Activated T-cell treated with anti-CD3 and anti-CD28 coated beads for 24 hours (primary cell): ENCODE measurements at places on chromosomes 6 and 20.

DNA sequence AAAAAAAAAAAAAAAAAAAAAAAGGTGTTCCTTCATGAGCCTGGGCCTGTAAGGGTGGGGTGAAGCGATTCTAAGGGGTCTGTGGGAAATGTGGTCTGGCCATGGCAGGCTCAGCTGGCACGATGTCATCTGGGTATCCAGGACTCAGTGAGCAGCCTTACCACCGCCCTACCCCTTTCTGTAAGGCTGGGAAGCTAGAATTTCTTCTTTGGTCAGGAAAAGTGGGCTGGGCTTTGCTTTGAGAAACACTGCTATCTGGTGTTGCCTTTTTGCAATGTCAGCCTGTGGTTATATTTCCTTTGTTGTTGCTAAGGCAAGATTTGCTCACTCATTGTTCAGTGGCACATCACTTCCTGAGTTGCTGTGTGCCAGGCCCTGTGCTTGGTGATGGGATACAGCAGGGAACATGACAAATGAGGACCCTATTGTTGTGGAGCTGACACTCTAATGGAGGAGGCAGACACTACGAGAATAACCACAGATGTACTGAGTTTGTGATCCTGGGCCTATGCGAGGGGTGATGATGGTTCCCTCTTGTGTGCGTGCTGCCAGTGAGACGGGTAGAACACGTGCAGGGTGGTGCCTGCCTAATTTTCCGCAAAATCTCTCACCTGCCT is 45.9 kb upstream of the ZNFX1 start:
- DNase-seq, result no peak

DNA sequence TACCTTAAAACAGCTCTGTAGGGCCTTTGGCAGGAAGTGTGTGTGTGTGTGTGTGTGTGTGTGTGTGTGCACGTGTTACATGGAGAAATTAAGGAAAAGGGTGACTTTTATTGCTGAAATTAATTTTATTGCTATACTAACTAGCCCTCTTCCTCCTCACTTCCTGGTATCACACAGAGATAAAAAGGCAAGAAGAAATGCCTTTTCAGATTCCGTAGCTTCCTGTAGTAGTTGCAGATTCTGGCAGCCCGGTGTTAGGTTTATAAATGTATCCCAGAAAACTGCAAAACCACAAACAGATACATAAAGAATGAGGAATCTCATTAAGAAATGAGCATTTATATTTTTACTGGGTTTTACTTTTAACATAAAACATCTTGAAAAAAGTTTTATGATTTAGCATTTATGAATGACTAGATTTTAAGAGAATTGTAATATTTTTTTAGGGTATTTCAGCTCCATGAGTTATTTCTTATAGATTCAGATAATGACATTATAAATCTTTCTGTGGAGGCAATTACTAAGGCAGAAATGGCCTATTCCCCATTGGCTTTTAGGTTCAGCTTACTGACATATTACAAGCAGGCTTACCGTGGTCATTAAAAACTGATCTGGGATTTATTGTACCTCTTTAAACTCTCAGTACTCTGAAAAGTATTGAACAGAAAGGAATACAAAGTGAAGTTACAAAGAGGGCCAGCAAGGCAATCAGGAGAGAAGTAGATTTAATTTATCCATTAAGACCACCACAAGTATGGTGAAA is 249.1 kb upstream of the TSHZ2 start:
- DNase-seq, result no peak

- no peak for DNase-seq
These were observed 39.7 kb downstream of the ZC3H12D start for GRCh38 chr6:149445095-149445466.

DNA sequence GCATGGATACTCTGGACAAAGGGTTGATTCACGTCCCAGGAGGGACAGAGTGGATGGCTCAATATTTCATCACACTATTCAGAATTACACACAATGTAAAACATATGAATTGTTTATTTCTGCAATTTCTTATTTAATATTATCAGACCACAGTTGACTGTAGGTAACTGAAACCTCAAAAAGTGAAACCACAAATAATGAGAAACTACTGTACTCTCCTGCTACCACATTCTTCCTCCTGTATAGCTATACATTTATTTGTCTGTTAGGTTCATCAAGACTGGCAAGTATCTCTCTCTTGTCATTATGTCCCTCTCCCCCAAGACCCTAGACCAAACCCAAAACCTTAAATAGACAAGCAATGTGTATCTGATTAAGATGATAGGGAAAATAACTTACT is 60.0 kb downstream of the SYCP2 start:
- DNase-seq, result no peak

- peak; percentile 93 for DNase-seq
These were observed at the start of gene JARID2 for GRCh38 chr6:15245361-15246216. JARID2 (plus strand) TSS chr6:15246069; CDS start chr6:15246540, 471 bp downstream.

GRCh38 chr20:24321973-24322372 is 147.5 kb upstream of the SYNDIG1 start:
- DNase-seq, result no peak

- no peak for DNase-seq
These were observed 292.9 kb upstream of the ZFP64 start for GRCh38 chr20:52484438-52484837.

GRCh38 chr6:41073968-41074691 is 1.4 kb downstream of the NFYA start:
- no peak for DNase-seq

DNA sequence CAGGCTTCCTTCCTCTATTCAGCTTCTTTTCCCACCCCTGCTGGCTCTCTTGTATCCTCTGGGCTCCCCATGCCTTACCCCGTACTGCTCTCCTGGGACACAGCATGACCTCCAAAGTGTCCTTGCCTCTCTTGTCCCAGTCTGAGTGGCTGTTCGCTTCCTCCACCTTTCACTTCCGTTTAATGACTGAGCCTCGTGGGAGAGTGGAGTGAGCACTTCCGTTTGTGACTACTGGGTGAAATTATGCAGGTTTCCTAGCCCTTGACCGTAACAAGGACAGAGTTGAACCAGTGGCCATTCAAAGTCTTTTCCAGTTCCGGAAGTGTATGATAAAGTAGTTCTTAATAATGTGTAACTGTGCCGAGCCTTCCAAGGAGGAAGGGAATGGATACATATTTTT is 109.2 kb downstream of the ARID1B start:
- no peak for DNase-seq

GRCh38 chr6:15887491-15888461 is 224.9 kb upstream of the DTNBP1 start:
- no peak for DNase-seq

DNA sequence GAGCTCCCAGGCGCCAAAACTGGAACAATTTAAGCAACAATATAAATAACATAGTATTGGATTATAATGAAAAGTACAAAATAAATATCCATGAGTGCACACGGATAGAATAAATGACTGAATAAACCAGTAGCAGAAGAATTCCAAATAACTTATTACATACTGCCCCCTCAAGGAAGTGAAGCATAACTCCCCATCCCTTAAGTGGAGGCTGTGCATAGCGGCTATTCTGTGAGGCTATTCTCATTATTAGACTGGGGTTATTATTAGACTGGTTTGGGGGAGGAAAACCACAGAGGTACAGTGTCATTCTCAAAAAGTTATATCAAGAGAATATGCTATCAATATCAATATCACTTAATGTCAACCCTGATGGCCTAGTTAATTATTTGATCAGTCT is 94.4 kb upstream of the SIRPA start:
- no peak for DNase-seq

DNA sequence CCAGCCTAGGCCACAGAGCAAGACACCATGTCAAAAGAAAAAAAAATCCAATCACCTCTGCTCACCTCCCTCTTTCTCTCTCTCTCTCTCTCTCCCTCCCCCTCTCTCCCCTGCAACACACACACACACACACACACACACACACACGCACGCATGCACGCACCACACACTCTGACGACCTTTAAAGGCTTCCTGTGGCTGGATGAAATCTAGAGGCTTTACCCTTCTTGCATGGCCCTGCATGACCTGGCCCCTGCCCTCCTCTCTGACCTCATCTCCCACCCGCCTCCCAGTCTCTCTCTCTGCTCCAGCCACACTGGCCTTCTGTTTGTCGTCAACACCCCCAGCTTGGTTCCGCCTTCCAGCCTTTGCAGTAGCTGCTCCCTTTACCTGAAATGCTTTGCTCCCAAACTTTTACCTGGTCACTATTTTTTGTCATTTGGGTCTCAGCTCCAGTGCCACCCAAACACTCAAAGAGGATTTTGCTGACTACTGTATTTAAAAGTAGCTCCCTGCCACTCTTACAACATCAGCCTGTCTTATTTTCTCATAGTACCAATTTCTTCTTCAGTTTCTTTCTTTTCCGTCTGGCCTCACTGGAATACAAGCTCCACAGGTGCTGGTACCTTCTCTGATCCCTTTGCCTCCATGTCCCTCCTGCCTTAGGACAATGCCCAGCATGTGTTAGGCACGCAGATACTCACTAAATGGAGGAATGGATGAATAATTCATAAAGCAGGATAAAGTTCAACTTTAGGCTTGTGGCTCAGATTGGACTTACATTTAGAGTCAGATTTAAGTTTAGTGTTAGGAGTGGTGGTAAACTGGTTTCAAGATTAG is 4.3 kb upstream of the LTA start:
- no peak for DNase-seq
